Urothelium cell line (cell line): ENCODE measurements at places on chromosomes 3 and 15.

GRCh38 chr3:38168151-38169026 lies 3.1 kb downstream of the OXSR1 start:
- no peak for DNase-seq

DNA sequence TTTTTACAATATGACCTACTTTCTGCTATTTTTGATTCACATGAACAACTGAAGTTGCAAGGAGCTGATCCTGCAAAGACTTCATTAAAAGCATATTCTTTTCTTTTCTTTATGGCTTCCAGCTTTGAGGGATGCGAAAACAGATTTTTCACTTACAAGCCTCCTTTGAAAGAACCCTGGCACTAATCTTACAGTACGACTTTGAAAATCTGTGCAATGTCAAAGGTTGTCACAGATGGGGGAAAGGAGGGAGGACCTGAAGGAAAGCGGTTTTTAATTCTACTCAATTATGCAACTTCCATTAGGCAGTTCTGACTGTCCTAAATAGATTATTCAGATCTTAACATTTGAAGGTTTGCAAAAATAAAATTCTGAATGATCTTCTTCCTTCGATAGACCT lies 130.5 kb downstream of the TNIK start:
- no peak for DNase-seq

GRCh38 chr15:38479756-38480155 lies 25.8 kb downstream of the FAM98B start:
- DNase-seq = no peak

- no peak for DNase-seq
Observed at GRCh38 chr3:129549805-129550204, 6.8 kb downstream of the H1-8 start.

GRCh38 chr3:51680663-51681230 lies 9.7 kb downstream of the TEX264 start:
- DNase-seq = no peak

- no peak for DNase-seq
Observed at GRCh38 chr15:87967951-87968350, 288.6 kb downstream of the NTRK3 start.

DNA sequence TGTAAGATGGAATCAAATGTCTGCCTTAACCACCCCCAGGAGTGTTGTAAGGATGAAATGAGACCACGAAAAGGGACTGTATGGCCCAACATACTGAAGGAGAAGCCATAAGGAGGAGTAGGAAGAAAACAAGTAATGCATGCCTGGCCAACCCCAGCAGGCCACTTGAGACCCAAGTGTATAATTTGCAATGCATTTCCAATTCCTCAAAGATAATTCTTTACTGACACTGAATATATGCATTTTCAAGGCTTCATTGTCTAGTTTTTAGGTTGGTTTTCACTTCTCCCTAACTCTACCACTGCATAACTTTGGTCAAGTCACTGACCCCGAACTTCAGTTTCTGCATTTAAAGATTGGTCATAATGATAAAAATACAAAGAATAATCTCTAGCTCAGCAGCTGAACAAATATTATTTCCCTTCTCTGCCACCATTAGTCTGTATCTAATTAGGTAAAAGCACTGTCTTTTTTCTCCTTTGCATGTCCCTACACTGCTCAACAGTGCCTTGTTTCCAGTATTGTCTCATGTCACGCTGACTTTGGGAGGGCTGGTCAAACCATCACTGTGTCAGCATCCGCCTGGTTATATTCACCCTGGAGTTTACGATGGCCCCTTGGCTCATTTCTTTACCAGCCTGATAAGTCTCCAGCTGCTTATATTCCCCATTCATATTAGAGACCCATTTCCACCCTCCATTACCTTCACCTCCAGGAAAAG lies 378.6 kb downstream of the NTRK3 start:
- DNase-seq = no peak

GRCh38 chr3:157023226-157023625 lies 136.7 kb downstream of the CCNL1 start:
- DNase-seq = no peak

- no peak for DNase-seq
Observed at GRCh38 chr3:124676236-124676635, 54.0 kb upstream of the UMPS start.
